HL-60 (cell line): ENCODE measurements at places on chromosomes 11 and 22.

DNA sequence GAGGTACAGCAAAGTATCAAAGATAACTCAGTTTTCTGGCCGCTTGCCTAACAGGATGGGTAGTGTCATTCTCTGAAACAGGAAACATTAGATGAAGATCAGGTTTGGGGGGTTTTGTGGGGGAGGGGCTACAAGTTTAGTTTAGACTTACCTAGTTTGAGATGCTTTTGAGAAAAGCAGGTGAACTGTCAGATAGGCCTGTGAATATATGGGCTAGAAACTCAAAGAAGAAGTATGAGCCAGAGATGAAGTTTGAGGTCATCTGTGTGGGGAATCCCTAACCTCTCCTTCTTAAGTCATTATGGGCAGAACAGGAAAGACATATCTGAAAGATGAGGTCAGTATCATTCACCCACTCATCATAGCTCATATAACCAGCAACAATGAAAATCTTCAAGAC is 11.9 kb downstream of the HOATZ start:
- no peak for DNase-seq

DNA sequence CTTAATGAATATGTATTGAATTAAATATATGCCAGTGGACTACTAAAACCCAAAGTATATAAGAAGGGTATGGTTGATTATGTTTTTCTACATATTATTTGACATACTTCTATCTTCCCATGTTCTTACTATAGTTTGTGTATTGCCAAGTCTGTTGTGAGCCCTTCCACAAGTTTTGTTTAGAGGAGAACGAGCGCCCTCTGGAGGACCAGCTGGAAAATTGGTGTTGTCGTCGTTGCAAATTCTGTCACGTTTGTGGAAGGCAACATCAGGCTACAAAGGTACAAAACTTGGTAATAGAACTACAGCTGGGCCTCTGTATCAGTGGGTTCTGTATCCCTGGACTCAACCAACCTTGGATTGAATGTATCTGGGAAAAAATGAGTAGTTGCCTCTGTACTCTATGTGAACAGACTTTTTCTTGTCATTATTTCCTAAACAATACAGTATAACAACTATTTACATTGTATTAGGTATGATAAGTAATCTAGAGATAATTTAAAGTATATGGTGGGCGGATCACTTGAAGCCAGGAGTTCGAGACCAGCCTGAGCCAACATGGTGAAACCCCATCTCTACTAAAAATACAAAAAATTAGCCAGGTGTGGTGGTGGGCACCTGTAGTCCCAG is 38.7 kb upstream of the TTC36 start:
- peak; percentile 44 for DNase-seq

DNA sequence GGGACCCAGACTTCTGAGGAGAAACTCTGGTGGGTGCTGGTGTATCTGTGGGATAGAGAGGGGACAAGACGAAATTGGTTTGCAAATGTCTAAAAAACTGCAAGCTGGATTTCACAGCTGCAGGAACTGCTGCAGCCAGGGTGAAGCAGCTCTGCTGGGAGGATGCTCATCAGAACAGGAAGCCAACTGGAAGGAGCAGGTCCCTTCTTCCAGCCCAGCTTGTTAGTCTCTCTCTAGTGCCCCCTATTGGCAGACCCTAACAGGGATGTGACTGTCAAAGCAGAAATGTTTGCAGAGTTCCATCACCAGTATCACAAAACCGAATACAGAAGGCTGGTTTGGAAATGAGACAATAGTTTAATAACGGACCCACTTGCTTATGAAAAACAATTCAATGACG is 74.8 kb upstream of the SLC22A12 start:
- DNase-seq, result peak; percentile 32

GRCh38 chr22:28619236-28619635 is 60.4 kb downstream of the TTC28 start:
- no peak for DNase-seq

DNA sequence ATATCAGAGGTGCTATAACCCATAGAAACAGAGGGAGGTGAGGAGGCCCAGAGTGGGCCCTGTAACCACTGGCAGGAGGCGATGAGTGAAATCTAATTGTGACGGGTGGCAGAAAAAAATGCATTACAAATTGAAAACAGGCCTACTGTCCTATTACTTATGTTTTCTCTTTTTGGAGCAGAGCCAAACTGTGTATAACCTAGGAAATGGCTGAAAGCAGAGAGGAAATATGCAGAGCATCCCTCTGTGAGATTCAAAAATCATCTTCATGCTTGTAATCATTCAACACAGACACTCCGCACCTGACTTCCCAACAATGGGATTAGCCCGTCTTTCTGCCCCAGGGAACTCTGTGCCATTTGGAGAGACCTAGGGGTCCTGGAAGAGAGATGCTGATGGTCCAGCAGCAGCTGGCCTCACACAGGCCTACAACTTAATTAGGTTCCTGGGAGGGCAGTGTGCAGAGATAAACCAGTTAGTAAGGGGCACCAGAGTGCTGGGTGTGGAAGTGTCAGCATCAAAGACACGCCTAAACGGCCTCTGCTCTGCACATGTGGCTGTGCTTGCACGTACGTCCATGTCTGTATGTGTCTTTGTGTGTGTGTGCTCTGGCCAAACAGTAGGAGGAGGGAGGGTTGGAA is 41.8 kb downstream of the MAP6 start:
- DNase-seq, result no peak
